ENCODE measurements at places on chromosomes 16 and 17. TPM values are rescaled to one million over a fixed set of nuclear protein-coding genes. Genes with fewer than 3 reads are reported as not detected.

GRCh38 chr16:67174706-67175231, 4.4 kb downstream of the NOL3 start:
- no peak for DNase-seq

DNA sequence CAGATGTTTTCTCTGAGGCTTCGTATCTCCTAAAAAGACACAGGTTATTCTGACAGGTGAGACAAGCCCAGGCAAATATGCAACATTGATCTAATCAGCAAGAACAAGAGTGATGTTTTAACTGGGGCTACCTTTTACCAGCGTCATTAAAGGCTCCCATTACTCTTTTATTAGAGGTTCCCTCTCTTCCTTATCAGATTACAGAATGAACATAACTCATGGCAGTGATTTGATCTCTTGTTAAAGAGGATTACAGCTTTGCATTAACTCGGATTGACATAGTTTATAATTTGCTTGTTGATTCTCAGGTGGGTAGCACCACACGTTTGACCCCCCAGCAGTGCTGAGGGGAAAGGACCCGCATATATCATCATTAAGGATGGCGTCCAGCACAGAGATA, 90.5 kb downstream of the AATF start:
- no peak for DNase-seq

GRCh38 chr16:88298833-88299745, 83.7 kb upstream of the ZNF469 start:
- DNase-seq: no peak

GRCh38 chr16:9966569-9967157, 215.6 kb downstream of the GRIN2A start:
- no peak for DNase-seq

DNA sequence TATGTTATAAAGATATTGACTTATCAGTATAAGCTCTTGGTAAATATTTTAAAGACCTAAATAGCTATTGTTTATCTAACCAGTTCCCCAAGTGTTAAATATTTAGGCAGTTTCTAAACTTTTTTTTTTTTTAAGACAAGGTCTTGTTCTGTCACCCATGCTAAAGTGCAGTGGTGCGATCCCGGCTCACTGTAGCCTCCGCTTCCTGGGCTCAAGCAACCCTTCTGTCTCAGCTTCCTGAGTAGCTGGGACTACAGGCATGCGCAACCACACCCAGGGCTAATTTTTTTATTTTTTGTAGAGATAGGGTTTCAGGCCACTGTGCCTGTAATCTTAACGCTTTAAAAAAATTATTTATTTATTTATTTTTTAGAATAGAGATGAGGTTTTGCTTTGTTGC, 43.5 kb downstream of the SNX29 start:
- DNase-seq: no peak

- no peak for DNase-seq
Measured at GRCh38 chr17:83195330-83196023, 116.1 kb downstream of the METRNL start.

DNA sequence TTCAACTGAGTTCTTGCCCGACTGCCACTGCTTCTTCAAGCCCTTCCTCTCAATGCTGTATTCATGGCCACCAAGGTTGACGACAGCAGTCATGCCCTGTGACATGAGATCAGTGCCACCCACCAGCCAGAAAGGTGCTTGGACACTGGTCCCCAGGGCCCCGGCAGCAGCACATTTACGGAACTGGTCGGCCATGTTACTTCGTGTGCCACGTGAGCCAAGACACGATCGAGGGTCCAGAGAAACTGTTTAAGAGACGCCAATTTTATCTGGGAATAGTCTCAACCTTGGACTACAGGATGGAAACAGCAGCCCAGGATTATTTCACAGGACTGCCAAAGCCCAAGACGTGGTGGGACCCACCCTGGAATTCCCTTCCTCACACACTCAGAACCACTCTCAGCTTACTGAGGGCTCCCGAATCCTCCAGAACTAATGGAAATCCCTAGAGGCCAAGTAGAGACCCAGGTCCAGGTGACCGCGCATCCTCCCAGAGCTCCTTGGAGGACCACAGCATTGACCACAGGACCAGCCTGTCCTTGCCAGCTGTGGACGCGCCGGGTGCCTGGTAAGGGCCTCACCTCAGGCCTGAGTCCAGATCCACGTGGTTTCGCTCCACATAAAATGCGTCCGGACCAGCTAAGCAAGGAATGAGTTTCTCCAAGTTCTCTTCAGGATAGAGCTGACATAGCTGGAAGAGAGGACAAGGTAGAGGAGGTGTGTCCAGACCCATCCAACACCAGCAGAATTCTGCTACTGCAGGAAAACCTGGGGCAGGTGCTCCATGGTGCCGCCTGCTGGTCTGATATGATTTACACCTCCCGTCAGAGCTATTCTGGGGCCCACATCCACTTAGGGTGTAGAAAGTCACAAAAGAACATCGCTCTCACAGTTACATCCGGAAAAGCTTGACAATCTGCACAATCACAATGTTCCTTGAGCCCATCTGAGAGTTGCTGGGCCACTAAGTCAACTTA, 28.2 kb downstream of the MAP1LC3B start:
- DNase-seq: no peak

GRCh38 chr16:73060892-73061490, 13.1 kb upstream of the ZFHX3 start:
- no peak for DNase-seq

- no peak for DNase-seq
Measured at GRCh38 chr17:19265755-19266154, 28.6 kb downstream of the EPN2 start.

GRCh38 chr17:61284746-61285145, 114.9 kb upstream of the TBX2 start:
- DNase-seq: no peak

DNA sequence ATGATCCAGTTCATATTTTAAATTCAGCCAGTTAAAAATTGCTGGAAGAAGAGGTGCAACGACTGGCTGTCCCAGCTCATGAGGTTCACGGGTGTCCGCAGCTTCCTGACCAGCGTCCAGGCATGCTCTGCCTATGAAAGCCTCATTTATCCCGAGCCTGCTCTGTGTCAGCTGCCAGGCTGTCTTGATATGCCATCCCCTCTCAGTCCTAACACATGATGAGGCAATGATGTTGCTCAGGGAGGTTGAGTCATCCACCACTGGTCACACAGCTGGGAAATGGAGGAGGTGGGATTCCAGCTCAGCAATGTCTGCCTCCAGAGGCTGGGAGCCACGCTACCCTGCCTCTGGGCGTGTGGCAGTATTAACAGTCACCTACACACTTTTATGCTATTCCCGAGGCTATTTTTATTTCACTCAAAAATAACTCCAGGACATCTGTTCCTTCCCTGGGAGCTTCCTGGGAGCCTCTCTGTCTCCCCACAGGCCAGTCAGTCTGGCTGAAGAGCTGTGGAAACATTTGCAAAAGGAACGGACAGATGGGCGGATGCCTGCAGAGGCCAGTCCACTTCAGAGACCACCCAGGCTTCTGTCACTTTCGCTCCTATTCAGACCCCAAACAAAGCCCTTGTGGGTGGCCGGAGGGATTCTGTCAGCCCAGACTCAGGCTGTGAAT, 22.5 kb downstream of the RAB11FIP4 start:
- DNase-seq: no peak

DNA sequence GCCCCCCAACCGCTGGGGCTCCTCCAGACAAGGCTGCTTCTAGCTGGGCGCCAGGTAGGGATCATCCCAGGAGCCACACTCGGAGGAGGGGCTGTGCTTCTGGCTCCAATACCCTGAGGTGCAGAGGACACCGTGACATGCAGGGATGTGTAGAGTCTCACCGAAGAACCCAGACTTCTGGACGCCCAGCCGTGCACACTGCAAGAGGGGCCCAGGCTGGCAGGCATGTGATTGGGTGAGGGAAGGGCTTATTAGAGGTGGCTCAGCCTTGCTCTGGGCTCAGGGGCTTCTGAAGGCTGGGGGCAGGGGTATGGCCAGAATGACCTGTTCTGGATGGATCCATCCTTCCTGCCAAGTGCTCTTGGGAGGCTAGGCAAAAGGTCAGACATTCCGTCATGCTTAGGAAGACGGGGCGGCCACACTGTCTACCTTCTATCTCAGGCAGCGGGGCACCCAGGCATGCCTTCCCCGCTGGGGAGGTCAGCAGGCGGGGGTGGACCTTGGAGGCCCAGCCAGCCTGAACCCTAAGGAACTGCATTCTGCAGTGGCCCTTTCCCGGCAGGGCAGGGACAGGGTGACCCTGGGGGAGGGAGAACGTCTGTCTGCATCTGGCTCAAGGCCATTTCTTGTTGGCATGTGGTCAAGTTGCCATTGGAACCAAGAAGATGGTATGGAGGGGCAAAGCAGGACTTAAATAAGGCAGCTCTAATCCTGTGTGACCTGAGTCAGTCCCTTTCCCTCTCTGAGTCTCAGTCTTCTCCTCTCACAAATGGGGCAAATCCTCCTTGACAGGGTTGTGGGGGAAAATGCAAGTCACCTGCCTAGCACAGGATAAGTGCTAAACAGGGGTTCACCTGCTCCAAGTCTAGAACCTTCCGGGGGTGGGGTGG, 5.8 kb upstream of the ADGRG1 start:
- no peak for DNase-seq

DNA sequence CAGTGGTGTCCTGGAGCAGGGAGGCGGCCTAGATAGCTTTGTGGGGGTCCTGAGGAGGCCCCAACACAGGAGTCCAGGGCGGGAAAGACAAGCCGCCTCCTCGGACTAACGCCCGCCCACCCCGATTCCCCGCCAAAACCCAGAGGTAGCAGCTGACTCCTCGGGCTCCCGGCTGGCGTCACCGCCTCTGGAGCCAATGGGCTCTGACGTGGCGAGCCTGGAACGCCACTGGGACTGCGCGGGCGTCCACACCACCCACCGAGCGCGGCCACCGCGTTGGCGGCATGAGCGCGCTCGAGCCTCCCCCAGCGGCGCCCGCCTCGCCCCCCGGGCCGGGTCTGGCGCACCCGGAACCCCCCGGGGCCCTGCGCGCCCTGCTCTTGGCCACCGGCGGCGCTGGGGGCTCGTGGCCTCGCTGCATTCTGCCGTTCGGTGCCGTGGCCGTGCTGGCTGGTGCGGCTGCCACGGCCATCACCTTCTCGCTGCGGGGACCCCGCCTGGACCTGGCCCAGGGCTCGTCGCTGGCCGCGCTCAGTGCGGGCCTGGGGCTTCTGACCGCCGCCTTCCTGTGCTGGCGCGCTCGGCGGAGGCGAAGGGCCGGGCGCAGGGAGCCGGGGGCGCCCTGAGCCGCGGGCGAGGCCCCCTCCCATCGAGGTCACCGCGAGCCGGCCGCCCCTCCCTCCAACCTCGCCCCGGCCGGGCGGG, 3.4 kb upstream of the NTN3 start:
- no peak for DNase-seq

GRCh38 chr16:87834668-87835473, 34.4 kb downstream of the SLC7A5 start:
- DNase-seq: no peak

The SAMD14 gene
- 6.0 TPM for total RNA-seq

The SP6 gene
- 0.74 TPM for total RNA-seq

The TBC1D3I gene
- 1.9 TPM for total RNA-seq

The TEX19 gene
- total RNA-seq: not detected

The KRTAP2-2 gene
- not detected for total RNA-seq

The PPL gene
- 62.7 TPM for total RNA-seq

The TP53TG3F gene
- not detected for total RNA-seq

All from progenitor cell of endocrine pancreas (in vitro differentiated cells).